ENCODE measurements at places on chromosomes 7 and 10. TPM values are rescaled to one million over a fixed set of nuclear protein-coding genes. Genes with fewer than 3 reads are reported as not detected.

GRCh38 chr10:131925011-131925649 lies 24.3 kb downstream of the PPP2R2D start:
- peaks cover 27% of the 10 kb centered on the region for H3K36me3 ChIP-seq
- no peak for DNase-seq
- peaks cover 43% of the 10 kb centered on the region for H3K4me1 ChIP-seq

DNA sequence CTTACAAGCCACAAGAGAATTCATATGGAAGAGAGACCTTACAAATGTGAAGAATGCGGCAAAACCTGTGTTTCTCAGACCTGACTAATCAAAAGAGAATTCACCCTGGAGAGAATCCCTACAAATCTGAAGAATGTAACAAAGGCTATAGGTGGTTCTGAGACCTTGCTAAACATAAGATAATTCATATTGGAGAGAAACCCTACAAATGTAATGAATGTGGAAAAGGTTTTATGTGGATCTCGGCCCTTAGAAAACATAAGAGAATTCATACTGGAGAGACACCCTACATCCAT lies 33.4 kb downstream of the ZNF727 start:
- no peak for DNase-seq
- H3K27me3 ChIP-seq = no peaks in the 10 kb centered on the region
- H3K36me3 ChIP-seq = peaks cover 5% of the 10 kb centered on the region
- H3K4me3 ChIP-seq = no peak overlapping the region
- H3K4me1 ChIP-seq = no peaks in the 10 kb centered on the region
- no peak overlapping the region for H3K27ac ChIP-seq

Gene CNOT4
- 24.4 TPM for total RNA-seq

Gene TRPV5
- total RNA-seq = not detected

GRCh38 chr7:45196374-45196773 lies 38.8 kb downstream of the RAMP3 start:
- H3K4me1 ChIP-seq = peaks cover 9% of the 10 kb centered on the region
- peaks cover 17% of the 10 kb centered on the region for H3K27me3 ChIP-seq
- H3K36me3 ChIP-seq = peaks cover 4% of the 10 kb centered on the region
- DNase-seq = no peak

GRCh38 chr7:42858570-42858969 lies 53.3 kb downstream of the C7orf25 start:
- H3K27ac ChIP-seq = no peak overlapping the region
- H3K4me3 ChIP-seq = no peak overlapping the region
- no peak for DNase-seq
- H3K36me3 ChIP-seq = peaks cover 1% of the 10 kb centered on the region
- H3K27me3 ChIP-seq = peaks cover 32% of the 10 kb centered on the region
- peaks cover 5% of the 10 kb centered on the region for H3K4me1 ChIP-seq

DNA sequence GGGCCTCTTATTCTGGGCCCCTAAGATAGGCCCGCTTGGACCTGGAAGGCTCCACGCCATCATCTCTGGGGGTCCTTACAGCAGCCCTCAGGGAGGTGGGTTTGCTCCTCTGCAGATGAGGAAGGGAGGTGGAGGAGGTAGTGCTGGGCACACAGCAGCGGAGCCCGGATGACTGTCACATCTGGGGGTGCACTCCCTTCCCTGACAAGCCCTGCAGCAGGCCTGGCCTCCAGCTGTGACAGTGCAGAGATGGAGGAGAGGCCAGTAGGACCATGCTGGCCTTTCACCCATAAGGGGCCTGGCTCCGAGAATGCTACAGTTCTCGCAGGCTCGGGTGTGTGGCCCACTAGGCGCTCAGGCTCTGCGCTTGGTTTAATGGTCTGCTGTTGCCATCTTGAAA lies 9.2 kb downstream of the GDF2 start:
- peak; percentile 17 for DNase-seq
- H3K4me1 ChIP-seq = no peaks in the 10 kb centered on the region
- no peaks in the 10 kb centered on the region for H3K27me3 ChIP-seq
- H3K36me3 ChIP-seq = no peaks in the 10 kb centered on the region
- H3K4me3 ChIP-seq = no peak overlapping the region

GRCh38 chr7:103989200-103989784 lies at the start of gene RELN:
RELN (minus strand) TSS chr7:103989658; CDS start chr7:103989356, 302 bp downstream.
- H3K27me3 ChIP-seq = peaks cover 52% of the 10 kb centered on the region
- peaks cover 2% of the 10 kb centered on the region for H3K36me3 ChIP-seq
- H3K27ac ChIP-seq = peak within 1 kb of the TSS; percentile 10
- peak; percentile 32 for DNase-seq
- H3K4me3 ChIP-seq = peak within 1 kb of the TSS; percentile 67
- H3K4me1 ChIP-seq = peaks cover 6% of the 10 kb centered on the region

Gene TMEM248
- 86.9 TPM for total RNA-seq

DNA sequence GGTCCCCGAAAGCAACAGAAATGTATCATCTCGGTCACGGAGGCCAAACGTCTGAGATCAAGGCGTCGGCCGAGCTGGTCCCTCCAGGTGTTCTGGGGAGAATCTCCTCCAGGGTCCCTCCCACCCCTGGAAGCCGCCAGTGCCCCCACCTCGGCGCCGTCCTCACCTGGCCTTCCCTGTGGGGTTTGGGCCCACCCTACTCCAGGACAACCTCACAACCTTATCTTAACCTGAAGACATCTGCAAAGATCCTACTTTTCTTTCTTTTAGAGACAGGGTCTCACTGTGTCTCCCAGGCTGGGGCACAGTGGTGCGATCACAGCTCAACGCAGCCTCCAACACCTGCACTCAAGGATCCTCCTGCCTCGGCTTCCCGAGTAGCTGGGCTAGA lies 33.4 kb downstream of the ADAP1 start:
- H3K27me3 ChIP-seq = no peaks in the 10 kb centered on the region
- peak overlapping the region; percentile 45 for H3K4me3 ChIP-seq
- H3K27ac ChIP-seq = no peak overlapping the region
- no peak for DNase-seq
- peaks cover 2% of the 10 kb centered on the region for H3K36me3 ChIP-seq
- peaks cover 8% of the 10 kb centered on the region for H3K4me1 ChIP-seq

DNA sequence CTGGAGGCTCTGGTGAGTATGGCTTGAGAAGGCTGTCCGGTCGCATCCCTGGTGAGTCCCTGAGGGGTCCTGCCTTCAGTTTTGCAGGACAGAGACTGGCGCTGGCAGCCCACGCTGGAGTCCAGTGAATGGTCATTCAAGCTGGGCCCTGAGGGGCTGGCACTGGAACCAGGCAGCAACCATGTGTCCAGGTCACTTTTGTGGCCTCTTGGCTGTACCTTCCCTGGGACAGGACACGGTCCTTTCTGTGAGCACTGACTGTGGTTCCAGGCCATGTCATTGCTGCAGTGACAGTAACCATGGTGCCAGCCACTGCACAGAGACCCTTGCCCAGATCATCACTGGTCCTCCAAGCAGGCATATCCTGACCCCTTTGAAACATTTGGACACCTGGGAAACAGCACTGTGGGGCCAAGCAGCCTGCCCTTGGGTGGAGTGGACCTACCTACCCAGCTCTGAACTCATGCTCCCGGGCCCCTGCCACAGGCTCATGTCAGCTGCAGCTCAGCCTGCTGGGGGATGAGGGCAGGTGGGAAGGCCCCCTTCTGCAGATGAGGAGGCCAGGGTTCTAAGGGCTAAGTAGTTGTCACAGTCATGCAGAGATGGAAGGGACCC lies 72.1 kb downstream of the ADCY1 start:
- no peak for DNase-seq
- H3K27me3 ChIP-seq = peaks cover 3% of the 10 kb centered on the region
- H3K27ac ChIP-seq = no peak overlapping the region
- H3K4me3 ChIP-seq = no peak overlapping the region

DNA sequence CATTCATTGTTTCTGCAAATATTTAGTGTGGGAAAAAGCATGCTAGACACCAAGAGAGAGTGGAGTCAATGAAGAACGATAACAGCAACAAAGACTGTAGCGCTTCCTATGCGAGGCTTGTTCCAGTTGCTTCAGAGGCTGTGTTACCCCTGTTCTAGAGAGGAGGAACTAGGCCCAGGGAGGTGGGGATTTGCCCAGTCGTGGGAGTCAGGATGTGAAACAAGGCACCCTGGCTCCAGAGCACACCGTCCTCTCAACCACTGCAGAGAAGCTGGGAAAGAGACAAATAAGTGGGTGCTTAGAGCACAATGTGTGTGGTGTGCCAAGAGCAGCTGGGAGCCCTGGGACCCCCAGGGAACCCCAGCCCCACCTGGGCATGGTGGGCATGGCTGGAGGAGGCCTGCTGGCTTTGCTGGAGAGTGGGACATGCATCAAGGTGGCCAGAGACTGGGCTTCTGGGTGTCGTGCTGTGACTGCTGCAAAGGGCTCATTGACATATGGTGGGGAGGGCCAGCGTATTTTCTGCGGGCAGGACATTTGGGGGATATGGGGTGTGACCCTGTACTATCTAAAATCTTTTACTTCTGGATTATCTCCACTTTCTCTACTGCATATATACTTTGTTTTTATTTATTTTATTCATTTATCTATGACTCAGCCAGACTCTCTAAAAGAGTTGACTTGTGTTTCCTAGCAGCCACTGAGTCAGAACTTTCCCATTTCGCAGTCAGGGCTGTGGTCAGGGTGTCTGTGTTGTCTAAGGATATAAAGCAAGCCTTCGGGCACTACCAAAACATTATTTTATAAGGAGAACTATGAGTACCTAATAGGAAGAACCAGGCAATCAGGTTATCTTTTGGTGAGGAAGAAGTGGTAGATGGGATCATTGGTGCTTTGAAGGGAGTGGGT lies 95.4 kb downstream of the TCF7L2 start:
- H3K27ac ChIP-seq = no peak overlapping the region
- no peak for DNase-seq
- H3K27me3 ChIP-seq = peaks cover 11% of the 10 kb centered on the region
- H3K36me3 ChIP-seq = no peaks in the 10 kb centered on the region
